ENCODE measurements at places on chromosomes 16 and 17.

- DNase-seq, result no peak
Measured at GRCh38 chr17:16975277-16975651, 3.3 kb upstream of the TNFRSF13B start.

- no peak for DNase-seq
Measured at GRCh38 chr16:64712026-64712425, 409.8 kb downstream of the CDH11 start.

- DNase-seq, result no peak
Measured at GRCh38 chr16:11949527-11949926, 7.7 kb upstream of the NPIPB2 start.

DNA sequence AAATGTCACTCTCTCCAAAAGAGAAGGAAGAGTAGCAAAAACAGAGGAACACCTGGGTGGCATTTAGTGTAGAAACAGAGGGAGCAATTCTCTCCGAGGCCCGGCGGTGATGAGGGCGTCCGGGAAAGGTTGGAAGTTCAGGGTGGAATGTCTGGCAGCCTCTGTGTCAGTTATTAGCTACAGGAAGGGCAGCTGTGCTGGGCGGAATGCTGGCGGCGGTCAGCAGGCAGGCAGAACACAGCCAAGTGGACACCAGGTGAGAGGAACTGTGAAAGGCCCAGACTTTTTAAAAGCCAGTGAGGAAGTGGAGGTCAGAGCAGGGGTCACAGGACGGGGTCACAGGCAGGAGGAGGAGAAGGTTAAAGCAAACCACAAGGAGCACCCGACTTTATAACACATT, 238.1 kb downstream of the NTN1 start:
- DNase-seq, result no peak

GRCh38 chr16:78939597-78939996, 660.9 kb downstream of the MAF start:
- no peak for DNase-seq

GRCh38 chr17:80220054-80220735, at the start of the genes SGSH and SLC26A11:
Gene SGSH (minus strand): TSS chr17:80220333. CDS start chr17:80220313, 20 bp downstream.
Gene SLC26A11 (plus strand): TSS chr17:80220427. CDS start chr17:80221561, 1,134 bp downstream.
- DNase-seq, result peak; percentile 40

Measured in activated T-helper 1 cell treated with anti-CD3 and anti-CD28 coated beads, Interleukin-2, amount 50 U/mL, for 16 hours (primary cell).